ENCODE measurements at places on chromosomes 3 and 15. TPM values are rescaled to one million over a fixed set of nuclear protein-coding genes. Genes with fewer than 3 reads are reported as not detected.

DNA sequence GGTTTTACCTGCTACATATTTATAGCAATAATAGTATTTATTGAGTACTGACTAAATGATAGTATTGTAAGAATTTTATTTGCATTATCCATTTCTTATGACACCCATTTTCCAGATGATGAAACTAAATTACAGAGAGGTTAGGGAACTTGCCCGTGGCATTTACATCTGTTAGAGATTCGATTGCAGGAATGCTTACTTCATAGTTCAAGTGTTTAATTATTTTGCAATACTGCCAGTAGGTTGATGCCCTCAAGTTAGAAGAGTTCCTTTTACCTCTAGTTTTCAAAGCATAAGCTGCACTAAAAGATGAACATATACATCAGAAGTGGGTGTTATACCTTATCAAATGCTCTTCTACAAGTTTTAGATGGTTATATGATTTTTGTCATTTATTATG, 362.8 kb upstream of the RGMA start:
- DNase-seq = no peak

- no peak for DNase-seq
Measured at GRCh38 chr3:108006077-108006771, 84.6 kb downstream of the CD47 start.

DNA sequence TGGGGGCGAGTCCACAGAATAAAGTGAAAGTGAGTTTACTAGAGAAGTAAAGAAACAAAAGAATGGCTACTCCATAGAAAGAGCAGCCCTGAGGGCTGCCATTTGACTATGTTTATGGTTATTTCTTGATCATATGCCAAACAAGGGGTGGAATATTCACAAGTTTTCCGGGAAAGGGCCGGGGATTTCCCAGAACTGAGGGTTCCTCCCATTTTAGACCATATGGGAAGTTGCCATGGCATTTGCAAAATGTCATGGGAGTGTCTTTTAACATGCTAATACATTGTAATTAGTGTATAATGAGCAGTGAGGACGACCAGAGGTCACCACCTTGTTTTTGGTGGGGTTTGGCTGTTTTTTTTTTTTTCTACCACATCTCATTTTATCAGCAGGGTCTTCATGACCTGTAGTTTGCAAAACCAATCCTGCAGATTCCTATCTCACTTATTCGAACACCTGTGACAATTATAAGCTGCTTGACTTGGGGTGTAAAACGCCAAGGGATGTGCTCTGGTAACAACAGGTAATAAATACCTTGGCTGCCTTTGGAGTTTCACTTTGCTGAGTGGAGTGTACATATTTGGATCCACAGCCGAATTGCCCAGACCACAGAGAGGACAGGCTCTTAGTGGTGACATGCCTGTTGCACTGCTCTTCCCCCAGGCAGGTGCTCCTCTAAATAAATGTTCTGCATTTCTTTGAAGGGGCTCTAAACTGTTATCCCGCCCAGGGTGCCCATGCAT, 43.6 kb downstream of the C2CD4B start:
- no peak for DNase-seq

- no peak for DNase-seq
Measured at GRCh38 chr15:39238443-39238842, 342.4 kb upstream of the THBS1 start.

GRCh38 chr3:157271283-157271882, 111.4 kb upstream of the CCNL1 start:
- DNase-seq = no peak

Gene BMF
- total RNA-seq = 12.9 TPM

Gene CLDN11
- total RNA-seq = 4.5 TPM

Data from heart left ventricle (tissue), 16 donors.